Progenitor cell of endocrine pancreas (in vitro differentiated cells): ENCODE measurements at places on chromosomes 13 and 19.
A peak's percentile ranks its signal among the peaks of the same experiment; 100 is the strongest.

GRCh38 chr13:112664501-112665203 is 25.2 kb upstream of the ATP11A start:
- DNase-seq, result no peak

- no peak for DNase-seq
These were observed 90.3 kb downstream of the RNF17 start for GRCh38 chr13:24854311-24854710.

GRCh38 chr19:48149430-48149829 is 20.7 kb downstream of the LIG1 start:
- no peak for DNase-seq

DNA sequence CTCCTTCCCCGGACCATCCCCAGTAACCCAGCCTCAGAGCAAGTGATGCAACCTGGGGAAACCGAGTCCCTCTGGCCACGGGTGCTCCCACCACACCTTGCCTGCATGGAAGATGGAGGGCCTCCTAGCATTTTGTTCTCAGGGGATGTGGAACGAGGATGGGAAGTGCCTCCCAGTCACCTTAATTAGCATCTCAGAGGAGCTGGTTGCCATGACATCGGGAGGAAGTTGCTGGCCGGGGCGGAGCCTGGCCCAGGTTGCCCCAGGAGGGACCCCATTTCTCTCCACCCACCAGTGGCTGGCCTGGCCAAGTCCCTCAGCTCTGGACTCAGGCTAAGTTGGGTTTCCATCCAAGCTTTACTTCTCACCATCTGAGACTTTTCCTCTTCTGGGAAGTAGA is 24.1 kb upstream of the PTPRS start:
- DNase-seq, result no peak

- DNase-seq, result no peak
These were observed 676.1 kb upstream of the KLHL1 start for GRCh38 chr13:70784207-70784989.

DNA sequence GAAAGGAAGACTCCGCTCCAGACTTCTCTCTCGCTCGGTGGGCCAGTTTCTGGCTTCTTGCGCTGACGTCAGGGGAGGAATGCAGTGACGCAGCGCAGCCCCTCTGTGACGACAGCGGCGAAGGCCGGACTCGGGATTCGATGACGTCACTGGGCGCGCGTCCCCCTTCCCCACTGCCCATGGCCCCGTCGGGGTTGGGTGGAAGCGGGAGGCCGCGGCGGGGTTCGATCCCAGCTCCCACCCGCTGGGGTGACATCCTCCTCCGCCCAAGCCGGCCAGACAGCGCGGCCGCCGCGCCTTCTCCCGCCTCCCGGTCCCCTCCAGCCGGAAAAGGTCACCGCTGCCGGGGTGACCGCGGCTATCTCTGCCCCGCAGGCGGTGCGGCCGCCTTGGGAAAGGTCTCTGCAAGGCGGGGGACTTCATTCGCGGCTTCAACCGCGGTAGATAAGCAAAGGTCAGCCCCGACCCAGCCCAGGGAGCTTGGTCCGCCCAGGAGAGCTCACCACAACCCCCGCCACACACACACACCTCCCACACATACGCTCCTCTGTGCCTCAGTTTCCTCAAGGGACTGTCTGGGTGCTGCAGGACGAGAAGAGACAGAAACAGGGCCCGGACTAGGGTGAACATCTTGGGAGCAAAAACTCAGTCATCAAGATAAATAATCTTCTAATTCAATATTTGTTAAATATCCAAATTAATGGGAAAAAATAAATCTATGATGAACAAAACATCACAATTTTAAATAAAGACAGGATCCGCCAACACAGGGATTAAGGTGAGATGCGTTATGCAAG is 844 bp upstream of the RFX1 start:
- DNase-seq, result peak; percentile 85

DNA sequence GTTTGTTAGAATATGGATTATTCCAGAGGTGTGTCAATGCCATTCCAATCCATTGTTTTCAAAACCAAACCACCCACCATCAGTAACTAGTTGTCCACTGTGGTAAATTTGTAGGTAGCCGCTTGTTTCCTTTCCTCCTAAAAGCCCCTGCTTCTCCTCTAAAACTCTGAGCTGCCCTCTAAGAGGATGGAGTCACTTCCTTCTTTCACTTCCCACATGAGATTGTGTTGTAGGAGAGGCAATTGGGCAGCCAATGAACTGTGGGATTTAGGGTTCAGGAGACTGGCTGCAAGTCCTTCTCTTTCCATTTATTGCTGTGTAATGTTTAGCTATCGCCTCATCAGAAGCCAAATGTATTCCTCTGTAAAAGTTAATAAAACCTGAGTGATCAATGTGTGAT is 49.9 kb upstream of the RFXAP start:
- DNase-seq, result no peak

DNA sequence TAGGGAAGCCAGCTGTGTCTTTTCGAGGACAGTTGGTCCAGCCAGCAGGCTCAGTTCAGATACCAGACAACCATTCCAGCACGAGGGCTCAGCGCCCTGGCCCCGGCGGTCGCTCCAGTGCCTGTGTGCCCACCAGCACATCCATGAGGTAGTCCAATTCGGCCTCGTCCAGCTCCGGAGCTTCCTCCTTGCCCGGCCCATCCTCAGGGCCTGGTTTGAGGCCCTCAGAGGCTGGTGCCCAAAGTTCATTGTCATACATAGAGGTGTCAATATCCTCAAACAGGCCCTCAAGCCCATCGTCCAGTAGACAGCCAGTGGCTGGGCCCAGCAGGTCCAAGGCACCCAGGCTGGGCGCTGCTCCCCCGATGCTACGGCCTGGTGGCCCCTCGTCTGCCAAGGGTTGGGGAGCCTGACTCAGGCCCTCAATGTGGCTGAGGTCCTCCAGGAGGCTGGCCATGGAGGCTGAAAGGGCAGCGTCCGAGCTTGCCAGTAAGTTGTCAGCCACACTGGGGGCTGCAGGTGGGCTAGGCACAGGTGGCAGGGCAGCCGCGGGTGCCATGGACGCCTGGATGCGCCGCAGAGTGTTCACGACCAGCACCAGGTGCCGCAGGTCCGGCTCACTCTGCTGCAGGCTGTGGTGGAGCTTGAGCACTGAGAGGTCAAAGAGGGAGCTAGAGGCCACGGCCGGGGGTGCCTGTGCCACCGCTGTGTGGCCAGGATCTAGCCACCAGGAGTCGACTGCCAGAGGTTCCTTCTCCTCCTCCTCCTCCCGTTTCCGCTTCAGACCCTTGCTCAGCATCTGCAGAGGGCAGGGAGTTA is 2.8 kb downstream of the SERTAD1 start:
- DNase-seq, result no peak

DNA sequence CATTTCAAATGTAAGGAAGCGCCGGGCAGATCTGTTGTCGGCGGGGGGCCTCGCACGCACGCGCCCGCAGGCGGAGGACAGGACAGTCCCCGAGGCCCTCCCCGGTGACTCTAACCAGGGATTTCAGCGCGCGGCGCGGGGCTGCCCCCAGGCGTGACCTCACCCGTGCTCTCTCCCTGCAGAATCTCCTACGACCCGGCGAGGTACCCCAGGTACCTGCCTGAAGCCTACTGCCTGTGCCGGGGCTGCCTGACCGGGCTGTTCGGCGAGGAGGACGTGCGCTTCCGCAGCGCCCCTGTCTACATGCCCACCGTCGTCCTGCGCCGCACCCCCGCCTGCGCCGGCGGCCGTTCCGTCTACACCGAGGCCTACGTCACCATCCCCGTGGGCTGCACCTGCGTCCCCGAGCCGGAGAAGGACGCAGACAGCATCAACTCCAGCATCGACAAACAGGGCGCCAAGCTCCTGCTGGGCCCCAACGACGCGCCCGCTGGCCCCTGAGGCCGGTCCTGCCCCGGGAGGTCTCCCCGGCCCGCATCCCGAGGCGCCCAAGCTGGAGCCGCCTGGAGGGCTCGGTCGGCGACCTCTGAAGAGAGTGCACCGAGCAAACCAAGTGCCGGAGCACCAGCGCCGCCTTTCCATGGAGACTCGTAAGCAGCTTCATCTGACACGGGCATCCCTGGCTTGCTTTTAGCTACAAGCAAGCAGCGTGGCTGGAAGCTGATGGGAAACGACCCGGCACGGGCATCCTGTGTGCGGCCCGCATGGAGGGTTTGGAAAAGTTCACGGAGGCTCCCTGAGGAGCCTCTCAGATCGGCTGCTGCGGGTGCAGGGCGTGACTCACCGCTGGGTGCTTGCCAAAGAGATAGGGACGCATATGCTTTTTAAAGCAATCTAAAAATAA is 18.2 kb downstream of the IL17D start:
- DNase-seq, result no peak

- no peak for DNase-seq
These were observed 5.3 kb downstream of the ZNF57 start for GRCh38 chr19:2905918-2906519.

GRCh38 chr13:40644838-40645604 is 21.4 kb downstream of the FOXO1 start:
- DNase-seq, result no peak

DNA sequence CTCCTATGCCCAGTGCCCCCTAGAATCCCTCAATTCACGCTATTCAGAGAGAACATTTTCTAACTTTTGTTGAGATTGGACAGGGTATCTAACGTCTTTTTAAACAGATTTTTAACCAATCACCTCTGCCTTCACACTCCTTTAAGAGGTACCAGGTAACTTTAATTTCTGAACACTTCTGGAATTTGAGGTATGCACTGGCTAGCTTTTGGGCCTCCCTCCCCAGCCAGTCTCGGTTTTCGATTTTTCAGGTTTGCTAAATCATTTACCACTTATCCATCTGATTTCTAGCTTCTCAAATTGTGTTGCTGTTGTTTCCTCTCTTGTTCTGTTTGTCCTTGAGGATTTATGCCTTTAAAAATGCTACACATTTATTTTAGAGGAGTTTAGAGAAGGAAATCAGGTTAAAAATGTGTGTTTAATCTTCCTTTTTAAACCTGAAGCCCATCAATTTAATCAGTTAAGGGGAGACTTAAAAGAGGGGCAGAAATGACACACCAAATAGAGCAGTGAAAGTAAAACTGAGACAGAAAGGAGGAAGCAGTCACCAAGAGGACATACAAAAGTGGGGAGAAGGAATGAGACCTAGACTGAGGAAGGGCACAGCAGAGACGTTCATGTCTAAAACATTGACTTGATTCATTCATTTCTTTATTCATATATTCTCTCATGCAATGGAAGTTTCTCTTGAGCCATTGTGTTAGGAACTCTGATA is 139.6 kb upstream of the HTR2A start:
- DNase-seq, result no peak

GRCh38 chr13:46507981-46508380 is 45.0 kb upstream of the LRCH1 start:
- no peak for DNase-seq

GRCh38 chr19:18141031-18141430 is 11.9 kb upstream of the PIK3R2 start:
- no peak for DNase-seq

DNA sequence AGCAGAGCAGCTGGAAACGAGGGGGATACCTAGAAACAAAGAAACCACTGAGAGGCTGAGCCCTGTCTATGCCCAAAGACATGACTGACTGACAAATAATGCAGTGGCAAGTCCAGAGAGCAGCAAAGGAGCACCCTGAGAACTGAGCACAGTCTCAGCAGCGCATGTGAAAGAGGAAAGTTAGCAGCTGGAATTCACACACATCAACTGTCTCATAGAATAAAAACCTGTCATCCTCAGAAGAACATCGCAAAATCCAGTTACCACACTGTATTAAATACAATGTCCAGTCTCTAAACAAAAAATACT is 24.1 kb upstream of the DLEU7 start:
- DNase-seq, result no peak

DNA sequence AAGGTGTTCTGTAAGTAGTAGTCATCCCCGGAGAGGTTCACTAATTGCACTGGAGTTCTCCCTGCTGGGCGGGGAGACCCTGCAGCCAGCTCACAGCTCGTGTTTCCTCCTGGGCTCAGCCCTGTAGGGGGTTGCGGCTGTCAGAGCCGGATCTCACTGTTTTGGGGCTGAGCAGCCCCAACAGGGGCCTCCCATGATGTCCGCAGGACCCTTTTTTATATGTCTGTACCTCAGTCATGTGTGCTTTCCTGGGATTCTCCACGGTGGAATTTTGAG is 130.2 kb upstream of the MCF2L start:
- DNase-seq, result no peak

- no peak for DNase-seq
These were observed 334 bp upstream of the ANGPTL6 start for GRCh38 chr19:10102787-10103236.

GRCh38 chr19:55172741-55173140 is 6.3 kb upstream of the DNAAF3 start:
- DNase-seq, result no peak

GRCh38 chr13:44899967-44900366 is 89.3 kb downstream of the NUFIP1 start:
- DNase-seq, result no peak

DNA sequence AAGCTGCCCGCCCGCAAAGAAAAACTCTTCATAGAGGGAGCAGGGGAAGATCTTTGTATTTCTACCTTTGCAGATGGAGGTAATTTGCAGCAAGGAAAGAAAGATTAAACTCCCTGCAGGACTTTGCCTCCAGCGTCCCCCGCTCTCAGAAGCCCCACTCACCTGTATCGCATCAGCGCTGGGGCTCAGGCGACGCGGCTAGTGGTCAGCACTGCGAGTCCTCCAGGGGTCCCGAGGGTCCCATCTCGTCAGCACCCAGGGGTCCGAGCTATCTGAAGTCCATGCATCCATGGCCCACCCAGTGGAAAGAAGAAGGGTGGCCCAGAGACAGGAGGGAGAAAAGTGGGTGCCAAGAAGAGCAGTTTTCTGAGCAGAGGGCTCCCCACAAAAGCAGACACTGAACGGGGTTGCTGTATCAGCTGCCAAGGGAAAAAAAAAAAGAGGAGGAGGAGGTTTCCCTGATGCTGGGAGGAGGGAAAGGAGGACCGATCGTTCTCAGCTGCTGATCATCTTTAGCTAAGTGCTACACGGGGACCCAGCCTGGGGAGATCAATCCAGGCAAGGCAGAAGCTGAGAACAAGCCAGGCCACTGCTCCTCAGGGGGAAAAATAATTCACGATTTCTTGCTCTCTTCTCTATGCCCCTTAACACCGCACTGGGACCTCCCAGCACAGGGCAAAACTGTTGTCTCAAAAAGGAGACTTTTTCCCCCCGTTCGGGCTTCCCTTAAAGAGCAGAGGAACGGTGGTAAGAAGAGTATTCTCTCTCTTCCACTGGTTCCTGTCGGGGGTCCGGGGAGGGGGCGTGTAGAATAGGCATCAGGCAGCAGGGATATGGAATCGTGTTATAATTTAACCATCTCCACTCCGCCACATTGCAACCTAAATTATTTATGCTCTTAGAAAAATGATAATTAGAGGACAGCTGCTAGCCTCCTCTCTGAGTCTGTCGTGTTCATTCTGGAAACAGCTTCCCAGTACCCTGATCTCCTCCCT is 117.7 kb upstream of the CACNA1A start:
- DNase-seq, result no peak

GRCh38 chr13:83839146-83839545 is 43.1 kb downstream of the SLITRK1 start:
- no peak for DNase-seq

GRCh38 chr13:109436055-109436622 is 350.2 kb downstream of the IRS2 start:
- no peak for DNase-seq

DNA sequence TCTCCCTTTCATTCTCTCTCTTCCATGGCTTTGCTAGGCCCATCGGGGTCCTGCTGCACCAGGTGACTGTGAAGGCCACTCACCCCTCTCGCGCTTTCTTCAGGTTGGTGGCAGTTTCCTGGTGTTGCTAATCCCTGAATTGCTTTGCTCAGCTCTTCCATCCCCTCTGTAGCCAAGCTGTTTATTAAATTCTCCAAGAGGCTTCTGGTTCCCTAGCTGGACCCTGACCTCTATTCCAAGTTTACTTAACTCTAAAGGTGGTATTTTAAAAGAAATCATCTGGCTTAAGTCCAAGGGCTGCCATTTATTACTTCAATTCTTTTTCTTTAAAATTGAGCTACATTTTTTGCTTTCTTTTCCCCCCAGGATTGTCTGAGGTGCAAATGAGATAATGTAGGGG is 32.7 kb upstream of the MICU2 start:
- DNase-seq, result no peak
